ENCODE measurements at places on chromosomes 4 and X. TPM values are rescaled to one million over a fixed set of nuclear protein-coding genes. Genes with fewer than 3 reads are reported as not detected.

Gene XK
- 0.49 TPM for total RNA-seq

Gene OTUD6A
- not detected for total RNA-seq

Gene IL3RA
- total RNA-seq = not detected

Gene ADH7
- not detected for total RNA-seq

Gene CXCL3
- total RNA-seq = 2.9 TPM

Gene GPR119
- not detected for total RNA-seq

Gene UPF3B
- 18.4 TPM for total RNA-seq

Gene FAM47E
- total RNA-seq = 0.50 TPM

Gene EPHA5
- total RNA-seq = not detected

Gene TKTL1
- total RNA-seq = not detected

Gene USP27X
- total RNA-seq = 9.2 TPM
